Gastroesophageal sphincter (tissue), 4 donors: ENCODE measurements at places on chromosomes 2 and 18. TPM values are rescaled to one million over a fixed set of nuclear protein-coding genes. Genes with fewer than 3 reads are reported as not detected.

The UGT1A10 gene
- 1.0 TPM for total RNA-seq

The DPP10 gene
- total RNA-seq: 3.5 TPM

The UCN gene
- 1.7 TPM for total RNA-seq

The HOXD10 gene
- total RNA-seq: 0.67 TPM

The WDR7 gene
- 36.3 TPM for total RNA-seq

The CAPN13 gene
- not detected for total RNA-seq
